ENCODE measurements at places on chromosomes 6 and 20.

DNA sequence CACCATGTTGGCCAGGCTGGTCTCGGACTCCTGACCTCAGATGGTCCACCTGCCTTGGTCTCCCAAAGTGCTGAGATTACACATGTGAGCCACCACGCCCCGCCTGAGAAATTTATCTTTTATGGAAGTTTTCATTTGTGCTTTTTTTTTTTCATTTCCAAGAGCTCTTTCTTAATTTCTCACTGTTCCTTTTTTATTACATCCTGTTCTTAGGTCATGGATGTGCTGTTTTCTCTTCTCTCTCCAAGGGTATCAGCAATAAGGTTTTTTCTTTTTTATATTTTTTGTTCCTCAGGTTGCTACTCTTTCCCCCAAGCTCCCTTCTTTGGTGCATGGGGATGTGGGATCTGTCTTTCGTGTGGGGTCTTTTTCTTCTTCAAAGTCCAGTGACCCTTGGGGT lies 21.2 kb upstream of the LSM14B start:
- no peak for DNase-seq

DNA sequence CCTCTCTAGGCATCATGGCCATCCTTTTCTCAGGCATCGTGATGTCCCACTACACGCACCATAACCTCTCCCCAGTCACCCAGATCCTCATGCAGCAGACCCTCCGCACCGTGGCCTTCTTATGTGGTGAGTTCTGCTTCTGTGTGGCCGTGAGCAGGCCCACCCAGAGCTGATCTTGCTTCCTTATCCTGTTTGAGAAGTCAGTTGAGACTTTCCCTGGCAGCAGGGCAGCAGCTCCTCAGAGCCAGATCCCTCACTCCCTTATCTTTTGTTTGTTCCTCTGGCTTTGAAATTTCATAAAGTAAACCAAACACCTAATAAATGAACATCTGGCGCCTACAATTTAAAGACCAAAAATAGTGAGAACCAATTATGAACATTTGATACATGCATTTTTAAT lies 40.6 kb downstream of the SPATA2 start:
- no peak for DNase-seq

GRCh38 chr6:32223258-32224235 lies at the start of gene NOTCH4:
Gene NOTCH4, minus strand, starts transcription at chr6:32224067. Its CDS starts 139 bp downstream, at chr6:32223928.
- DNase-seq = no peak

GRCh38 chr6:16059496-16059895 lies 69.4 kb upstream of the MYLIP start:
- no peak for DNase-seq

DNA sequence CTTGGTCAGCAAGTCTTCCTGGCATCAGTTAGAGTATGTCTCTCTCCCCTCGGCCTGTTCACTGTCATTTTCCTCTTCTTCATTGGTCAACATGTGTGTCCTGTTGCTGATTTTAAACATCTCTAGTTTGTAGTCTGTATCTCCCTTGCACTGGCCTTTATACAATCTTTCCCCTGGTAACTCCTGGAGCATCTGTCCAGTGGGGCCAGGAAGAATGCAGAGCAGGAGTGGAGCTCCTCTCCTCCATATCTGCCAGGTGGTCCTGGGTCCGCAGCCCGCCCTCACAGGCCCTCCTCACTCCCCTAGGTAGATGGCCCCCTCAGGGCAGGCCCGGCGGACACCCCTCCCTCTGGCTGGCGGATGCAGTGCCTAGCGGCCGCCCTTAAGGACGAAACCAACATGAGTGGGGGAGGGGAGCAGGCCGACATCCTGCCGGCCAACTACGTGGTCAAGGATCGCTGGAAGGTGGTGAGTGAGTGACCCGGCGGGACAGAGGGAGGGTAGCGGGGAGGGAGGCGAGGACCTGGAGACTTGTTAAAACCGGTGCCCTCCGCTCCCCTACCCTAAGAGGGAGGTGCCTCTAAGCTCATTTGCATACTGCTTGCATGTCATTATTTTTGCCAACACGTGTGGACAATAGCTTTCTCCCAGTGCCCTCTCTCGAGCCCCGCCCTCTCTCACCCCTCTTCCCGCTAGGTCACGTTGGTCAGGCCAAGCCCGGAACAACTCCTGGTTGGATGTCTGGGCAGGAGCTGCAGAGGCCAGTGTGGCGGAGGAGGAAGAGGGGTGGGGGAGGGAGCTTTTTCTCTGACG lies 3.2 kb downstream of the TTBK1 start:
- no peak for DNase-seq

GRCh38 chr20:22425344-22426295 lies 158.8 kb downstream of the FOXA2 start:
- no peak for DNase-seq

GRCh38 chr6:168450917-168451316 lies 9.9 kb downstream of the SMOC2 start:
- DNase-seq = no peak

DNA sequence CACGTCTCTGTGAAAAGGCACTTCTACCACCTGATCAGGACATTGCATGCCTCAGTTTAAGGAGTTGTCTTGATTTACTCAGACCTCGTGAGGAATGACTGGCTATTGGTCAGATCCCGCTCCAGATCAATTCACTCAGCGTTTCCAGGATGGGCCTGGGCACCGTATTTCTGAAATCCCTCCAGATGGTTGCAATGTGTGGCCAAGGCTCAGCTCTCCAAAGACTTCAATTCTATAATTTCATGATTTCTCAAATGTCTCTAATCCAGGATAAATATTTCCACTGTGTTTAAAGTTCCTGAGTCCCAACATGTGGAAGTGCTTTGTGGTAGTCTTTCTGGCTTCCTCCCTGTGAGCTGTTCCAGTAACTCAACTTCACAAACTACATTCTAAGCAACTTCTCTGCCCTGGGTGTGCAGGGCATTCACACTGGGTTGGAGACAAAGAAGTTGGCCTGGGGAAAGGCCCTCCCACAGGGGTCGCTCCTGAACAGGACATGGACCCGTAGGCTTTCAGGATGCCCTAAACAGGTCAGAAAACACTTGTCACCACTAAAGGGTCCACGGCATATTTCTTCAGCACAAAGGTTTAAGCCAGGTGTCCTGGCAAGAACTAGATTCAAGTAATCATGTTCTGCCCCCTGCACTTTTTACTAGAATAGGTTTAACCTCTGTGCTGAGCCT lies 212.1 kb downstream of the WDR27 start:
- peak; percentile 42 for DNase-seq

DNA sequence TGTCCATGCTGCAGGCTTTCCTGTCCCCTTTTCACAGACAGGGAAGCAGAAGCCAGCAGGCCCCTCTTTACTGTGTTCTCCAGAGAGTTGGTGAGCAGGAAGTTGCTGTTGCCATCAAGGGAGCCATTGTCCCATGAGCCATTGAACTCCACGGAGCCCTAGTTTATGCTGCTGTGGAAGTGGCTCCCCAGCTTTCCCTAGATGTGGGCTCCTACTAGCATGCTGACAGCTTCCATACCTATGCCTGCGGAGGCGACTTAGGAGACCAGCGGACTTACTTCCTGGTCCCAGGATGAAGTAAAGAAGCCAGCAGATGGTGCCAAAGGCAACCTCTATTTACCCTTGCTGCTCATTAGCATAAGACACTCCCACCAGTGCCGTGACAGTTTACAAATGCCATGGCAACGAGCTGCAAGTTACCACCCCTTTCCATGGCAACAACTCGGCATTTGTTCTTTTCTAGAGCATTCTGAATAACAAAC lies 30.8 kb upstream of the FKBP1A start:
- peak; percentile 78 for DNase-seq

GRCh38 chr6:125102891-125103290 lies 50.7 kb upstream of the TPD52L1 start:
- DNase-seq = peak; percentile 82

DNA sequence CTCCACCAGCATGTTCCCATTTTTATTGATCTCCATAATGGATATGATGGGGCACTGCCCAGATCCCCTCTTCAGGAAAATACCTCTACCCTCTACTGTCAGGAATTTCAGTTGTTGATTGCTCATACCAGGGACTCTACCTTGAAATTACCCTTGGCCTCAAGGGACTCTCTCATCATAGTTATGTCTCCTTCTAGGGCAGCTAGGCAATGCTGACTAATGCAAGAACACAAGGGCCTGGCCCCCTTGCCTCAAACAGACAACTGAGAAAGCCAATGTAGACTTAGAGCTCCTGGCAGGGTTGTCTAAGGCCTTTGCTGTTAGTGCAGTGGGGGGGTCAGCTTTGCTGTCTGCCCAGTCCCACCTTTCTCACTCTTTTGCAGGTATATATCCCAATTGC lies 493.1 kb downstream of the BTBD3 start:
- no peak for DNase-seq

DNA sequence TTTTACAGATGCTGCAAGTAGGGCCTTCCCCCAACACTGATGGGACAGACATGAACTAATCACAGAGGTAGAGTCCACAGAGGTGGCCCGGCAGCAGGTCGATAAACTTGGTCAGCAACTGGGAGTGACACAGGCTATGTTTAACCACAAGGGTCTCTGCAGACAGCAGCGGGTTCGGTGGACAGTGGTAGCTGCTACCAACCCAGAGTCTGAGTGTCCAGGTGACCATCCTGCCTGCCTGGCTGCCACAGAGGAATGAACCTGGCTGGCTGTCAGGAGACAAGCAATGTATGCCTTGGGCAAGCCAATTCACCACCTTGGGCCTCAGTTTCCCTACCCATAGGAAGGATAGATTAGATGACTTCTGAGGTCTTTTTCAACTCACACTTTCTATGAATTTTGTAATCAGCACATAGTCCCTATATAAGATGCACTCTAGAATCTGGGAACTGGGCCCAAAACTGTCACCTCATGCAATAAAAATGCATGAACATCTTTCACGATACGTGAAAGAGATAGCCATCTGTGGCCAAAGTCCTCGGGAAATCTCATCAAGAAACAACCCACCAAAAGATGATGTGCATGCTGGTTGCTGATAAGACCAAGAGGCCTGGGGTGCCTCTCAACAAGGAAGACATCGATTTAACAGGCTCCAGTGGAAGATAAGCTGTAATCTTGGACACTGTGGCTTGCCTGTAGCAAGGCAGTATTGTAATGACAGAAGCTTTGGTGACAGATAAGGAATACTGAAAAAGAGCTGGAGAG lies 30.5 kb downstream of the MDGA1 start:
- peak; percentile 66 for DNase-seq

DNA sequence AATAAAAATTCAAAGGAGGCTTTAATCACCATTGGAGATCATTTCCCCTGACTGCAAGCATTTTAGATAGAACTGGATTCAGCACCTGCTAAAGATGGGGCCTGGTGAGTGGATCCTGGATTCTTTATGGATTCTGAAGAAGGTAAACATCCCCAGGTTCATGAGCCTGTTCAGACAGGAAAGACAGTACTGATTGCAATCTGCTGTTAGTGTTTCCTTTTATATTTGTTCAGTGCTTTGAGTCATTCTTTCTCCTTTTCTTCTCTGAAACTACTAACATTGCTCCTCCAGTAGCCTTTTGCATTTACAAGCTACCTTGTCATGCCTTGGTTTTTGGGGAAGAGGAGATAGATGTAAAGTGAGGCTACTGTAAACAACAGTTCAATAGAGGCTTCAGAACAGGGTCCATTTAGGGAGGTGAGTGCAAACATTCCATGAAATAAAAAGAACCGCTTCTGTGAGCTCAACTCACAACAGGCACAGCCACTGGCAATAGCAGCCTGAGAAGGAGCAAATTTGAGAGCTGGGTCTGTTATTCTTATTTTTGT lies 66.4 kb upstream of the PRL start:
- DNase-seq = no peak

GRCh38 chr6:64050590-64050989 lies 415.0 kb downstream of the PHF3 start:
- no peak for DNase-seq

DNA sequence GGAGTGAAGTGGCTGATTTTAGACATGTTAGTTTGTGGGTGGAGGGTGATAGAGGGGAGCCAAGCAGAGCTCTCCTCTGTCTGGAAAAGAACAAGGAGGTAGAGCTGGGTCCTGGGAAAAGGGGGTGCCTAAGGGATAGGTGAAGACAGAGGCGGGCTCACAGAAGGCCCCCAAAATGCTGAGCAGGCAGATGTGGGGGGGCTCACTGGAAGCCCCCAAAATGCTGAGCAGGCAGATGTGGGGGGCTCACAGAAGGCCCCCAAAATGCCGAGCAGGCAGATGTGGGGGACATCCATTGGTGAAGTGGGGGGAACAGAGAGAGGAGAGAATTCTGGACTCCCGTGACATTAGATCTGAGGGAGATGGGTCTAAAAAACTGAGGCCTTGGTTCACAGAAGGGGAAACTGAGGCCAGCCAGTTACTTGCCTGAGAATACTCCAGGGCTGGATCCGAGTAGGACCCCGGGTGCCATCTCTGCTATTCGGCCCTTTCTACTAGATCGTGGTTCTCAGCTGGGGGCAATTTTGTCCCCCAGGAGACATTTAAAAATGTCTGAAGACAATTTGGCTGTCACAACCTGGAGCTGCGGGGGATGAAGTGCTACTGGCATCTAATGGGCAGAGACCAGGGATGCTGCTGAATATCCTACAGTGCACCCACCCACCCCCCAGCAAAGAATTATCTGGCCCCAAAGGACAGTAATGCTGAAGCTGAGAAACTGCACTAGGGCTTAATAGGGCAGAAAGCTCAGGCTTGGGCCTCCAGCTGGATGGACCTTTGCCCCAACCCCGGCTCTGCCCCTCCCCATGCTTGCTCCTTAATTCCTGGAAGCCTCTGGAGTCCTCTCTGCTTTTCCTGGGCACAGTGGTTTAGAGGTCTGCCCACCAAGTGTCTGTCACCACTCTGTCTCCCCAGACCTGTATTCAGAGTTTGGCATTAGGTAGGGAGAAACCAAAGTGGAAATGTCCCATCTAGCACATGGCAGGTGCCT lies 2.1 kb downstream of the LPIN3 start:
- DNase-seq = no peak

DNA sequence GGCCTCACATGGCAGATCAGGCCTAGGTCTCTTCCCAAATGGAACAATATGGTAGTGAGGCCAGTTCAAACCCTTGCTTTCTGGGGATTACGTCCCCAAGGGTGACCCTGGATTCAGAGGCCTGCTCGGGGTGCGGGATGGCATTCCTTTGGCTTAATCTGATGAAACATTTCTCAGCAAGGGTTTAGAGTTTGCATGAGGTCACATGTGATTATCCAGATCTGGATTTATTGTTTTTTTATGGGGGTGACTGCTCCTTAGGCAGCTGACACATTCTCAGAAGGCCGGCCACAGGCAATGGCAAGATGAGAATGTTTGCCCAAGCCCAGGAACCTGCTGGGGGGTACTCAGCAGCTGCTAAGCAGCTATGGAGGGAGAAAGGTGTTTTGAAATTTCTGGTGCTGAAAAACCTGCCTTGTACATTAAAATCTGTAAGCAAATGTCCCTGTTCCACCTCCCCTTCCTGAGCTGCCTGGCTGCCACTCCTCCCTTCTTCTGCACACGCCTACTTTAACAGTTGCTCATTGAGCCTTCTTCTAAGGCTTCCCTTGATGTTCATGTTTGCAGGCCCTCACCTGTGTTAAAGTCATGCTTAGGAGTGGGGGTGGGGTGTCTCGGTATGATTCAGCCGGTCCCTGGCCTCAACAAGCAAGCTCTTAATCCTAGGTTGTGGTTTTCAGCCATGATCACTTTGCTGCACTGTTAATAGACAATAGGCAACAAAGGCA lies 37.9 kb upstream of the FUCA2 start:
- no peak for DNase-seq
